ENCODE measurements at places on chromosomes 12 and 14.

DNA sequence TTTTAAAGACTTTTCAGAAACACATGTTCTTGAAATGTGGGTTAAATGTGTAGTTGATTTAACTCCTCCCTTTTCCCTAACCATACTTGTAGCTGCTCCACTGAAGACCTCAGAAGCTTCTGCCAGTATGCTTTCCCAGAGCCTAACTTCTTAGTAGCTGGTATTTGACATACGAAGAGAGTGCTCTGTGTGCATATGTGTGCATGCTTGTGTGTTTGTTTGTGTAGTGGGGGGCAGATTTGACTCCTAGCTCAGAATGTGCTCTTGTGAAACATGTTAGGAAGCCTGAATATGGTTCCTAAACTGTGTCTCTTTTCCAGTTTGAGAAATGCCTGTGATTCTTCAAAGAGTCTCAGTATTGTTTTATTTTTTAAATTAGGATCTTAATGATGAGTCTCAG, 420.4 kb downstream of the PCNX1 start:
- no peak overlapping the region for H3K27ac ChIP-seq
- H3K4me3 ChIP-seq, result no peak overlapping the region
- no peaks in the 10 kb centered on the region for H3K36me3 ChIP-seq
- H3K4me1 ChIP-seq, result no peaks in the 10 kb centered on the region

DNA sequence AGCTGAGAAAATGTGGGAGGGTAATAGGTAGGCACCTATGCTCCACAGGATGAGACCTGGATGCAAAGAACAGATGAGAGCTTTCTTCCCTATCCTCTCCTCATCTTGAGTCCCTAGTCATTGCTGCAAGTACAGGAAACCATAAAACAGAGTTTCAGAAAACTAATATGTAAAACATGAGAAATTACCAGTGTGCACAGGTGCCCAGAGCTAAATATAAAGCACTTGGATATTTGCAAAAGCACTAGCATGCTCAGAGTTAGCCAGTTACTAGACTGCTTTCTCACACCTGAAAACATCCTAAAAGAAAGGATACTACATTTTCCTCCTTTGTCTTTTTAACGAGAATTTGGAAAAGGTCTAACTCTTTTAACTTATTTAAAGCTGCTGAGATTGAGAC, 324.3 kb downstream of the DAD1 start:
- no peaks in the 10 kb centered on the region for H3K36me3 ChIP-seq
- no peak overlapping the region for H3K4me3 ChIP-seq
- H3K27me3 ChIP-seq, result no peaks in the 10 kb centered on the region
- DNase-seq, result no peak
- H3K4me1 ChIP-seq, result no peaks in the 10 kb centered on the region
- no peak overlapping the region for H3K27ac ChIP-seq

DNA sequence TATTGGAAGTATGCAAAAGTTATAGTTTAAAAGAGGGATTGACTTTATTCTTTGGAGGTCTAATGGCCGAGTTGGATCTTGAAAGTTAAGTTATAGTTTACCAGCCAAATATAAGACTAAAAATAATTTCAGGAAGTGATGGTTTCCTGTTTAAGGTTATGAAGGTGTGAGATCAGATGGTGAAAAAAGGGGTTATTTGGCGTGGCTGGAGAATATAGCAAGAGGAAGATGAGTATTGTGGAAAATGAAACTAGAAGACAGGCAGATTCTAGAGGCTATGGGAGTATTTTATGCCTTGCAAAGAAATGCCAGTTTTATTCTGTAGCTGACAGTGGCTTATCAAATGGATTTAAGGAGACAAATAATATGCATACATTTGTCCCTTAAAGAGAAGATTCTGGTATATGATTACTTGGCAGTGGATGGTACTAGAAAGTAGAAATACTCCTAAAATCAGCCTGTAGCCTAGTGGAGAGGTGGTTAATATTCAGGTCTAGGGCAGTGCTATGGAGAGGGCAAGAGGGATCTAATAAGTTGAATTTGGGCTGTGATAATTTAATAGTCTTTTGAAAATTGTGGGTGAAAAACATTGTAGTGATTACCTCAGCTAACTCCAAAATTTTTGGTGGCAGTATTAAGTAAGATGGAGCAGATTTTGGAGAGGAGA, 1091.8 kb upstream of the ATXN7L3B start:
- H3K27ac ChIP-seq, result no peak overlapping the region
- H3K4me3 ChIP-seq, result no peak overlapping the region
- no peaks in the 10 kb centered on the region for H3K36me3 ChIP-seq
- no peaks in the 10 kb centered on the region for H3K4me1 ChIP-seq
- no peaks in the 10 kb centered on the region for H3K27me3 ChIP-seq

DNA sequence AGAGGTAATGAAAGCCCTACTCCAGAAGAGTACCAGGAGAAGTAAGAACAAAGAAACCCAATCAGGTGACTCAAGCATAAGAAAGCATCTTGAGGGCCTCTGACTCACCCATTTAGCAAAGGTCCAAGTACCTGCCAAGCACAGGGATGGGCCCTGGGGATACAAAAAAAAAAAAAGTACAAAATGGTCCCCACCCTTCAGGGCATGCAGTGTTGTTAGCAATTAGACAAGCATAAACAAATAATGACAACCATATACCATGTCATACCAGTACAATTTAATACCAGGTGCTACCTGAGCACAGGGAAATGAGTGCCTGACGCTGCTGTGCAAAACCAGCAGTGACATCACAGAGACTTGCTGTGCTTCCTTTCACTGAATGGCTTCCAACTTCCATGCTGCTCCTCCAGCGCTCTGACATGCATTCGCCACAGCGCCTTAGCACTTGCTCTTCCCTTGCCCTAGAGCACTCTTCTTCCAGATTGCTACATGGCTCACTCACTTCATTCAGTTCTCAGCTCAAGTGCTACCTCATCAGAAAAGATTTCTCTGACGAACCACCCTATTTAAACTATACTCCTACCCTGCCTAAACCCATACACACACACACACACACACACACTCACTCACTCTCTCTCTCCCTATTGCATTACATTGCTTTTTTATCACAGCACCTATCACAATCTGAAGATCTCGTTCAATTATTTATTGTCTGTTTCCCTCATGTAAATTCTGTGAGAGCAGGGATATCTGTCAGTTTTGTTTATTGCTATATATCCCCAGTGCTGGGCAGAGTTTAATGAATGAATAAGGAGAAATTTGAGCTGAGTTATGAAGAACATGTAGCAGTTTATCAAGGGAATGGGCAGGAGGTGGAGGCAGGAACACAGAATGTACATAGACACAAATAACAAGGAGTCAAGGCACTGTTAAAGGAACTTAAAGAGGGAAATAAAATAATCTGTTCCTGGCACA, 12.9 kb upstream of the EPS8 start:
- no peaks in the 10 kb centered on the region for H3K4me1 ChIP-seq
- no peak overlapping the region for H3K4me3 ChIP-seq
- DNase-seq, result no peak
- no peaks in the 10 kb centered on the region for H3K36me3 ChIP-seq

DNA sequence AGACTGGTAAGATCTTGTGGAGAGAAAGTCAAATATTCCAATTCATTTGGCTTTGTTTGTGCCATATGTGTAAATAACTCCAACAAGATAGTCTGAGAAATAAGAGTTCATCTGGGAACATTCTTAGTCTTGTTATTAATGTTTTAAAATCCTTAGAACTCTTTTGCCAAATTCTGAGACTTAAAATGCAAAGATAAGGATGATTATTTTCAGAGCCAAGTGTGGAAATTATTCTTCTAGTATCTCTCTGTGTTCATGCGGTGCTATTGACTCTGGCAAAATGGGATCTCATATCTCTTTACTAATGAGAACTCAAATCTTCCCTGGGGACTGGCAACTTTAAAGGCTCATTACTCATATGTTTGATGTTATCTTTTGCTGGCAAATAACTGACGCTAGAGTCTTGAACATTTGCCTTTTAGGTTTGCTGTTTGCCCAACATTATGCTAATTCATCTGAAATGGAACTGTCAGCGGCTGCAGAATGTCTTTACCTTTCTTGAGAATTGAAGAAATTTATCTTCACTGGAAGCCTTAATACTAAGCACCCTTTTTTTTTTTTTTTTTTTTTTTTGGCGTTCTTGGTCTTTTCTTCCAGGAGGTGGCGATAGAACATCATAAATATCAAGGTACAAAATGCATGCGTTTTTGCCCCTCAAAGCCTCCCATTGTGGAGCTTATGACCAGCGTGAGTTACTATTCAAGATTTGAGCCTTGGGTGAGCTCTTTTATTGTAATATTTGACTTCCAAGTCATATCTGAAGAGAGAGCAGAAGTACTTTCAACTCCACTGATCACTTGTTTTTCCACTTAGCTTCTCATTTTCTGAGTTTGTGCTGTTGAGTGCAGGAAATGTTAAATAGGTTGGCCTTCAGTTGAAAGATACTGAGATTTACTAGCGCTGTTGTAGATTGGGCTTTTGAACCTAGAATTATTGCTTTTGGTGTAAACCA, 86.5 kb downstream of the CAND1 start:
- no peak for DNase-seq
- H3K4me1 ChIP-seq, result no peaks in the 10 kb centered on the region
- H3K4me3 ChIP-seq, result no peak overlapping the region

GRCh38 chr14:62939970-62940369, 105.3 kb downstream of the KCNH5 start:
- H3K4me1 ChIP-seq, result no peaks in the 10 kb centered on the region
- no peaks in the 10 kb centered on the region for H3K27me3 ChIP-seq
- H3K4me3 ChIP-seq, result no peak overlapping the region
- H3K27ac ChIP-seq, result no peak overlapping the region
- DNase-seq, result no peak

- H3K4me1 ChIP-seq, result no peaks in the 10 kb centered on the region
- H3K27ac ChIP-seq, result no peak overlapping the region
- H3K4me3 ChIP-seq, result no peak overlapping the region
- DNase-seq, result peak; percentile 52
- no peaks in the 10 kb centered on the region for H3K36me3 ChIP-seq
These were observed 1158.4 kb upstream of the TMEM132C start for GRCh38 chr12:127108360-127109215.

DNA sequence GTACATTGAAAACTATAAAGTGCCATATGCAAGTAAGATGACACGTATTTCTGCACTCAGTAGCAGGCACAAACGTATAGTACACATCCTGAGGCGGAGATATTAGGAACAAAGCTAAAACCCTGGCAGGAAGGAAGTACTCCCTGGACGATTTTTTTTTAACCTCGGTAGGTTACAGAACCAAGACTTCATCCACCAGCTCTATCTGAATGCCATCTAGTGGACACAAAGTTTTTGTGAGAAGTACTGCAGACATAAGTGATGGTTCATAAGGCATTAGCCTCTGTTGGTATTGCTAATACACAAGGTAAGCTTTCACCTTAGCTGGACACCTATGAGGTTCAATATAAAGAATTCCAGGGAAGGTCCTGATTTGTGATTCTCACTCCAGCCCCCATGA, 83.0 kb upstream of the CCDC196 start:
- no peaks in the 10 kb centered on the region for H3K27me3 ChIP-seq
- no peaks in the 10 kb centered on the region for H3K36me3 ChIP-seq

GRCh38 chr14:95814363-95815225, 62.0 kb upstream of the TUNAR start:
- no peak overlapping the region for H3K27ac ChIP-seq
- H3K4me1 ChIP-seq, result no peaks in the 10 kb centered on the region
- H3K4me3 ChIP-seq, result no peak overlapping the region
- no peaks in the 10 kb centered on the region for H3K36me3 ChIP-seq
- H3K27me3 ChIP-seq, result no peaks in the 10 kb centered on the region
- DNase-seq, result no peak

DNA sequence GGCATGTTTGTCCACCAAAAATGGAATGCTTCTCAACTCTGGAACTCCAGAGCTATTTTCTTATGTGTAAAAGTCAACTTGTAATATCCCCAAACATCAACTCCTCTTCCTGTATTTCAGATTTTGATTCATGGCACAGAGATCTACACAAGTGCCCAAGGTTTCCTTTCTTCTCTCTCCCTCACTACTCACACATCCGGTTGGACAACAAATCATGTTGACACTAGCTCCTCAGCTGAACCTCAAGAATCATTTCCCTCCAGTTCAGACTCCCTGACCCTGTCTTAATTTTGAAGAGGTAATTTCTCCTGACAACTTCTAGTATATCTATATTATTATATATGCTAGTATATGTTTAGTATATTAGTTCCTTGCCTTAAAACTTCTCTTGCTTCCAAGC, 485.4 kb upstream of the CCDC196 start:
- H3K27ac ChIP-seq, result no peak overlapping the region
- H3K27me3 ChIP-seq, result no peaks in the 10 kb centered on the region
- no peak overlapping the region for H3K4me3 ChIP-seq
- no peaks in the 10 kb centered on the region for H3K4me1 ChIP-seq
- DNase-seq, result no peak

DNA sequence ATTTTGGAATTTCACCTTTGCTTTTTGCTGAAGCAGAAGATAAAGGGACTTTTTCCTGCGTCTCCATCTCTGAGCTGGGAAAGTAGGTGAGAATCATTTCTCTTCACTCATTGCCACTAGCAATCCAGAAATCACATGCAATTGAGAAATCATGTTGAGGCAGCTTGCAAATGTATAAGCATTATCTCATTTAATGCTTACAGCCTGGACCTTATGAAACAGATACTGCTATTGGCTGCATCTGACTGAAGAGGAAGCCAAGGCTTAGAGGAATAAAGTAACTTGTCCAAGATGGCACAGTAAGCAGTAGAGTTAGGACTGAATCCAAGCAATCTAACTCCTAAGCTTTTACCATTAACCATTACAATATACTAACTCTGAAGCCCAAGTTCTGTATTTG, 122.4 kb downstream of the FIGNL2 start:
- H3K4me3 ChIP-seq, result no peak overlapping the region
- H3K36me3 ChIP-seq, result no peaks in the 10 kb centered on the region
- no peaks in the 10 kb centered on the region for H3K27me3 ChIP-seq
- DNase-seq, result no peak
- H3K27ac ChIP-seq, result no peak overlapping the region

- no peaks in the 10 kb centered on the region for H3K27me3 ChIP-seq
- DNase-seq, result no peak
- no peak overlapping the region for H3K27ac ChIP-seq
- H3K4me1 ChIP-seq, result peaks cover 12% of the 10 kb centered on the region
These were observed 172.5 kb downstream of the SLC38A4 start for GRCh38 chr12:46653311-46653710.

DNA sequence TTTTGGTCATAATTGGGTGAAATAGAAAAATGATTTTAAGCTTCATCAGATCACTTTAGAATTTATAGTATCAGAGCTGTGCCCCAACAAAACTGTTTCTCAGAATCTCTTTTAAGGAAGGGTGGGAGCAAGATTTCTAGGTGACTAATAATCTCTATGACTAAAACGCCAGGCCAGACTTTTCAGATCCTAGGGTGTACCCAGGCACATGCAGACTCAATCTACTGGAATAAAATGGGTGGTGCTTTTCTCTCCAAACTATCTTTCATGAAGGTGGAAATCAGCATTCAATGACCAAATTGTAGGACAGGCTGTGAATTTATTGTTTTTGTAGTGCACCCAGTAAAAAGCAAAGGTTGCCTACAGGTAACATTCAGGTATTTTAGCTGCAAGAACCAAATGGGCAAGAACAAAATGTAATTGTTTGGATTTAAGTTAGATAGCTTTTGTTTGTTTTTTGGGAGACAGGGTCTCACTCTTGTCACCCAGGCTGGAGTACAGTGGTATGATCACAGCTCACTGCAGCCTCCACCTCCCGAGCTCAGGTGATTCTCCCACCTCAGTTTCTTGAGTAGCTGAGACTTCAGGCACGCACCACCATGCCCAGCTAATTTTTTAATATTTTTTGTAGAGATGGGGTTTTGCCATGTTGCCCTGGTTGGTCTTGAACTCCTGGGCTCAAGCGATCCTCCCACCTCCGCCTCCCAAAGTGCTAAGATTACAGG, 49.5 kb downstream of the PPP2R5C start:
- DNase-seq, result no peak
- H3K27ac ChIP-seq, result peak overlapping the region; percentile 99
- peak overlapping the region; percentile 71 for H3K4me3 ChIP-seq
